ENCODE measurements at places on chromosomes 3 and 15.

GRCh38 chr3:16587047-16587680 is 18.1 kb downstream of the DAZL start:
- DNase-seq: no peak
- no peak overlapping the region for H3K27ac ChIP-seq
- no peaks in the 10 kb centered on the region for H3K4me1 ChIP-seq
- no peaks in the 10 kb centered on the region for H3K36me3 ChIP-seq
- no peaks in the 10 kb centered on the region for H3K27me3 ChIP-seq
- H3K4me3 ChIP-seq: no peak overlapping the region

- no peak overlapping the region for H3K27ac ChIP-seq
- H3K36me3 ChIP-seq: no peaks in the 10 kb centered on the region
- H3K4me1 ChIP-seq: no peaks in the 10 kb centered on the region
- H3K27me3 ChIP-seq: no peaks in the 10 kb centered on the region
- no peak overlapping the region for H3K4me3 ChIP-seq
Measured at GRCh38 chr3:58962816-58963215, 87.0 kb downstream of the CFAP20DC start.

GRCh38 chr15:57586661-57587424 is 4.9 kb upstream of the MYZAP start:
- no peak overlapping the region for H3K4me3 ChIP-seq
- no peaks in the 10 kb centered on the region for H3K36me3 ChIP-seq
- peaks cover 3% of the 10 kb centered on the region for H3K4me1 ChIP-seq
- H3K27me3 ChIP-seq: no peaks in the 10 kb centered on the region

GRCh38 chr3:170419557-170420087 is 954 bp downstream of the CLDN11 start:
- no peaks in the 10 kb centered on the region for H3K36me3 ChIP-seq
- H3K27me3 ChIP-seq: no peaks in the 10 kb centered on the region
- peaks cover 4% of the 10 kb centered on the region for H3K4me1 ChIP-seq
- peak overlapping the region; percentile 49 for H3K4me3 ChIP-seq
- H3K27ac ChIP-seq: peak overlapping the region; percentile 93
- DNase-seq: no peak

DNA sequence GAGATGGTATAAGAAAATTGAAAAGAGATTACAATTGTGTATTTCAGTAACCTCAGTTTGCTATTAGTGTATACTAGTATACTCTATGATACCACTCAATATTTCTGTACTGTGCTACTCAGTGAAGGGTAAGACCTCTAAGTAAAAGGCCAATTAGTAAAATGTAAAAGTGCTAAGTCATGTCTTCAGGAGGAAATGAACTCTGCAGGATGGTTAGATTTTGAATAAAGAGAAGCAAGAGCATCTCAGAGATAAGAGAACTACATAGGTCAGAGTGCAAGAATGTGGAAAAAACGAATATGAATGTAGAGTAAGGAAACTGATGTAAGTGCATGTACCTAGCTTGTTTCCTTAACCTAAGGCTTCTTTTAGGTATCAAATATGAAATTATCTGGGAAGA is 796.6 kb upstream of the GBE1 start:
- H3K4me3 ChIP-seq: no peak overlapping the region
- H3K27me3 ChIP-seq: no peaks in the 10 kb centered on the region
- H3K27ac ChIP-seq: no peak overlapping the region
- H3K36me3 ChIP-seq: no peaks in the 10 kb centered on the region
- no peaks in the 10 kb centered on the region for H3K4me1 ChIP-seq

- no peak overlapping the region for H3K4me3 ChIP-seq
- H3K4me1 ChIP-seq: no peaks in the 10 kb centered on the region
- no peak for DNase-seq
- no peaks in the 10 kb centered on the region for H3K27me3 ChIP-seq
- no peaks in the 10 kb centered on the region for H3K36me3 ChIP-seq
- H3K27ac ChIP-seq: no peak overlapping the region
Measured at GRCh38 chr3:23395115-23395514, 192.0 kb downstream of the UBE2E2 start.

GRCh38 chr3:79085171-79085570 is 682.6 kb downstream of the ROBO1 start:
- no peak for DNase-seq
- no peaks in the 10 kb centered on the region for H3K27me3 ChIP-seq
- no peaks in the 10 kb centered on the region for H3K4me1 ChIP-seq
- no peak overlapping the region for H3K4me3 ChIP-seq
- H3K27ac ChIP-seq: no peak overlapping the region

- no peak overlapping the region for H3K27ac ChIP-seq
- no peaks in the 10 kb centered on the region for H3K36me3 ChIP-seq
- DNase-seq: no peak
- no peaks in the 10 kb centered on the region for H3K27me3 ChIP-seq
- H3K4me1 ChIP-seq: no peaks in the 10 kb centered on the region
Measured at GRCh38 chr3:41194701-41195100, 4.6 kb upstream of the CTNNB1 start.

- H3K36me3 ChIP-seq: no peaks in the 10 kb centered on the region
- peak; percentile 45 for DNase-seq
Measured at GRCh38 chr3:118932822-118933558, 101.7 kb downstream of the IGSF11 start.

DNA sequence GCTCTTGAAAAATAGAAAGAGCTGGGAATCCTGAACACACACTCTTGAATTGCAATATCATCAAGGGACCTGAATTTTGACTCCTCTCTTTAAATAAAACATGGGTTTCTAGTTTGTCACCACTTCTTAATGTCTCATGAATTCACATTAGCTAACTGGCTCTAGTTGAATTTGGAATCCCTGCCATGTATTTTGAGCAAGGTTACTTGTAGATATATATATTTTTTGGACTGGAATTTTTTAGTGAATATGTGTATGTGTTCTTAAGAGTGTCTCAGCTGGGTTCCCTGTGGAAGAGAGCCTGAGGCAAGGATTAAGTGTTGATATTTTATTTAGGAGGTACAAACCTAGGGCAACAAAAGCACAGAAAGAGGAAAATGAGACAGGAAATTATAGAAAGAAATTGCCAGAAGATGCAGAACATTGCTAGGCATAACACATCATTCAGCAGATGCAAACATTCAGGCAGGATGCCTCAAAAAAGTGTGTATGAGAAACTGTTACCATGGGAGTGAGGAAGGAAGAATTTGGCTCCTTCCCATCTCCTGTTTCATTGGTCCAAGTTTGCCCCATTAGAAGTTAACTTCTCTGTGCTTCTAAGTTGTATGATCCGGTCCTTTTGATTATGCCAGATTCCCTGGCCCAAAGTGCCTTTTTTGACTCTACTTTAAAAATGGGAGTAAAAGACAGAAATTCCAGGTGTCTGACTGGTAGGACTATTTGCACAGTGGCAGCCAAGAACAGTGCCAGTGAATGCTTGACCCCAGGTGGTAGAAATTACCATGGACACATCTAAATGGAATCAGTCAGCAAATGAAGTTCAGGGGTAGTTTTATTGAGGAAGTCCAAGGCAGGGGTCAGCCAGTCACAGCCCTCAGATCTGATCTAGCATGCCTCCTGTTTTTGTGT is 253.7 kb upstream of the TGFBR2 start:
- no peaks in the 10 kb centered on the region for H3K4me1 ChIP-seq
- no peak overlapping the region for H3K4me3 ChIP-seq
- DNase-seq: no peak
- no peaks in the 10 kb centered on the region for H3K36me3 ChIP-seq
- no peaks in the 10 kb centered on the region for H3K27me3 ChIP-seq

DNA sequence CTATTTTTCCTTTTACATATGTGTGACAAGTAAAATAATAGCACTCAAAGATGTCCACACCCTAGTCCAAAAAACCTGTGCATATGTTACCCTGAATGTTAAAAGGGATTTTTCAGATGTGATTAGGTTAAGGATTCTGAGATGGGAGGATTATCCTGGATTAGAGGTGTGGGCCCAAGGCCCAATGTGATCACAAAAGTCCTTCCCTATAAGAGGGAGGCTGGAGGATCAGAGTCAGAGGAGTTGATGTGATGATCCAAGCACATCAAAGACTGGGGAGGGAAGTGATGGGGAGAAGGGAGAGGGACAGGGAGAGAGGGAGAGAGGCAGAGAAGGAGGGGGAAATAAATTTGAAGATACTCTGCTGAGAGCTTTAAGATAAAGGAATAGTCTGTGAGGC is 512.6 kb downstream of the PLOD2 start:
- DNase-seq: no peak
- H3K4me1 ChIP-seq: no peaks in the 10 kb centered on the region
- no peaks in the 10 kb centered on the region for H3K36me3 ChIP-seq
- no peak overlapping the region for H3K27ac ChIP-seq
- H3K4me3 ChIP-seq: no peak overlapping the region
- no peaks in the 10 kb centered on the region for H3K27me3 ChIP-seq

DNA sequence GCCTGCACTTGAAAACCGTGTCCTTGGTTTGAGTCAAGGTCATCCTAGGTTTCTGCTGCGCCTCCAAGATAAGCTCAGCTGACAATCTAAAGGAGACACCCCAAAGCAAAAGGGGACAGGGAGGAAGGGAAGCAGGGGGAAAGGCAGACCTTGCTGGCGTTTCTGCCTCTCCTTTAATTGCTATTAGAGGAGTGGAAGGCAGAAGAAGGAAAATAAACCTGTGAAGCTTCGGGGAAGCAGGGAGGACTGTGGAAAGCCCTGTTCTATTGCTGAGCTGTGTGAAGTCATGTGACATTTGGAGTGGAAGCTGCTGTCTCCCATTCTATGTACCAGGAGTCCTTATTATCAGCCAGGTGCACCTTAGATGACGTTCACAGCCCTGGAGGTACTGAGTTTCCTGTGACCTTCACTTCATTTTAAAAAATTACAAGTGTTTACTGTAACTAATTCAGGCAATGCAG is 21.5 kb upstream of the CHD2 start:
- H3K4me3 ChIP-seq: no peak overlapping the region
- no peaks in the 10 kb centered on the region for H3K27me3 ChIP-seq
- H3K27ac ChIP-seq: no peak overlapping the region
- DNase-seq: no peak

GRCh38 chr3:152060701-152061100 is 187.3 kb downstream of the SUCNR1 start:
- H3K4me1 ChIP-seq: no peaks in the 10 kb centered on the region
- no peaks in the 10 kb centered on the region for H3K36me3 ChIP-seq
- H3K27me3 ChIP-seq: no peaks in the 10 kb centered on the region
- no peak for DNase-seq
- H3K27ac ChIP-seq: no peak overlapping the region
- H3K4me3 ChIP-seq: no peak overlapping the region

DNA sequence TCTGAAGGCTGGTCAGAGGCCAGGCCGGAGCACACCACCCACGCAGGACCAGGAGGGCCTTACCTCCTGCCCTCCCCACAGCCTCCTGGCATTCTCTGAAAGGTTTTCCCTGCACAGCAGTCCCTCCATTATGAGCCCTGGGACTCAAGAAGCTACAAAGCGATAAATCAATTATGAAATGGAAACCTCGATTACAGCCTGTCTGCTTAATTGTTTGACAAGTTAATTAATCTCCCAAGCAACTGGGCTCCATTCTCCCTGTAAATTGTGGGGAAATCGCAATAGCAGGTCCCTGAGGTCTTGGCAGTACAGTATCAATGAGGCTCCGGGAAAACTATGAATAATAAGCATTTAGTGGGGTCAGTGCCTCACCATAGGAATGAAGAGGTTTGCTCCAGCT is 683.5 kb downstream of the NTRK3 start:
- no peaks in the 10 kb centered on the region for H3K36me3 ChIP-seq
- H3K4me3 ChIP-seq: no peak overlapping the region
- no peaks in the 10 kb centered on the region for H3K27me3 ChIP-seq
- DNase-seq: no peak
- no peak overlapping the region for H3K27ac ChIP-seq

GRCh38 chr15:86275361-86275760 is 195.7 kb downstream of the AGBL1 start:
- no peaks in the 10 kb centered on the region for H3K27me3 ChIP-seq
- no peaks in the 10 kb centered on the region for H3K4me1 ChIP-seq
- no peaks in the 10 kb centered on the region for H3K36me3 ChIP-seq

- H3K27me3 ChIP-seq: no peaks in the 10 kb centered on the region
- H3K27ac ChIP-seq: no peak overlapping the region
- H3K4me3 ChIP-seq: no peak overlapping the region
- no peaks in the 10 kb centered on the region for H3K4me1 ChIP-seq
Measured at GRCh38 chr3:116288485-116288884, 156.8 kb downstream of the LSAMP start.

DNA sequence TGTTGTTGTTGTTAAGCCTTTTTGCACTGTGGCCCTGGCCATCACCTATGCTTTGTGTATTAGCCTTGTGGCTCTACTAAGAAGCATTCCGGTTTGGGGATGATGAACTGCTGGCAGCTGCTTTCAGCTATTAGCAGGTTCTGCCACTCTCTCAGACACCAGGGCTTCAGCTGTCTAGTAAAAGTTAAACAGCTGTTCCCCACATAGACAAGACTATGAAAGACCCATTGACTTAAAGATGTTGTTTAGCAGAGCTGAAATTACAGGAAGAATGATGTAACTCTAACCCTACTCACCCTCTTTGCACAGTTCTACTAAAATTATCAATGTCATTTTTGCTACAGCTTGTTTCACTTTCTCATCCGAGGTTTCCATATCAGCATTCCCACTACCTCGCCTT is 131.2 kb upstream of the CGNL1 start:
- no peak overlapping the region for H3K27ac ChIP-seq
- H3K4me1 ChIP-seq: no peaks in the 10 kb centered on the region
- H3K36me3 ChIP-seq: no peaks in the 10 kb centered on the region
- no peak overlapping the region for H3K4me3 ChIP-seq
- no peaks in the 10 kb centered on the region for H3K27me3 ChIP-seq

GRCh38 chr15:52728899-52729298 is 49.7 kb upstream of the ATOSA start:
- no peak overlapping the region for H3K27ac ChIP-seq
- H3K36me3 ChIP-seq: no peaks in the 10 kb centered on the region
- no peak overlapping the region for H3K4me3 ChIP-seq
- H3K27me3 ChIP-seq: no peaks in the 10 kb centered on the region
- H3K4me1 ChIP-seq: no peaks in the 10 kb centered on the region

DNA sequence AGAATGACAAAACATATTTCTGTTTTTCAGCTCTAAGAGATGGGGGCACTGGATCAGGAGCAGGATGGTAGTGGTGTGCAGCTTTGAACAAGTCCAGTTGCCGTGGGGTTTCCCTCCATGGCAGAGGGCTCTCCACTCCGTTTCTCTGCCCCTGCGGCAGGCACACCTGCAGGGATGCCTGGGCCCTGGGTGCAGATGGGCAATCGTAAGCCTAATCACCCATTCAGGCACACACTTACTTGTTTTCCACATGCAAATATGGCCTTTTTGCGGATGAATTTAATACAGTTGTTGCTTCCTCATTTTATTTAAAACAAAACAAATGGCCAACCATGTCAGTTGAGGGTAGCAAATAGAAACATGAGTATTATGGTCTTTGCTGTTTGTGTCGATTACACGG is 85.1 kb downstream of the LPP start:
- no peaks in the 10 kb centered on the region for H3K27me3 ChIP-seq
- no peak overlapping the region for H3K4me3 ChIP-seq
- no peak for DNase-seq
- H3K36me3 ChIP-seq: no peaks in the 10 kb centered on the region
- H3K27ac ChIP-seq: no peak overlapping the region
- H3K4me1 ChIP-seq: peaks cover 7% of the 10 kb centered on the region

DNA sequence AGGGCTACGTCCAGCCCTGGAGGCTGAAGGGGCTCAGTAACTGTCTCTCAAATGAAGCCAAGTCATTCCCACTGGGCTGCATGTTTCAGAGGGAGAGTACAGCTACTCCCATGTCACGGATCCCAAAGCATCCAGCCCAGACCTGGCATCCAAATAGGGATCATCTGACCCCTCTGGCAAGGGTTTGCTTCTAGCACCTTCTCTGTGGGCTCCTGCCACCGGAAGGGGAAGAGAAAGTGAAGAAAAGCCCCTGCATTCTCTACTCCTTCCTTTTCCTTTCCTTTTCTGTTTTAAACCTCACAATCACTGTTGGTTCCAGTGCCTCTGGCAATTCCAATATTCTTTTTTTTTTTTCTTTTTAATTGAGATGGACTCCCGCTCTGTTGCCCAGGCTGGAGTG is 64.5 kb upstream of the CTSH start:
- H3K27ac ChIP-seq: no peak overlapping the region
- peaks cover 4% of the 10 kb centered on the region for H3K4me1 ChIP-seq
- H3K4me3 ChIP-seq: no peak overlapping the region
- H3K27me3 ChIP-seq: no peaks in the 10 kb centered on the region
- H3K36me3 ChIP-seq: no peaks in the 10 kb centered on the region

Measured in breast epithelium (tissue), 4 donors.